ENCODE measurements at places on chromosomes 7 and 10.
A peak's percentile ranks its signal among the peaks of the same experiment; 100 is the strongest.

- peaks cover 38% of the 10 kb centered on the region for H3K4me1 ChIP-seq
- H3K4me3 ChIP-seq = no peak overlapping the region
Measured at GRCh38 chr10:124144536-124144935, 51.1 kb upstream of the CHST15 start.

- no peaks in the 10 kb centered on the region for H3K36me3 ChIP-seq
- H3K4me1 ChIP-seq = no peaks in the 10 kb centered on the region
- DNase-seq = no peak
- no peak overlapping the region for H3K27ac ChIP-seq
- no peaks in the 10 kb centered on the region for H3K27me3 ChIP-seq
Measured at GRCh38 chr7:89623018-89623672, 531.1 kb upstream of the STEAP1 start.

GRCh38 chr10:88385601-88386203 is 197.4 kb downstream of the RNLS start:
- H3K4me1 ChIP-seq = peaks cover 55% of the 10 kb centered on the region
- no peaks in the 10 kb centered on the region for H3K27me3 ChIP-seq
- peak overlapping the region; percentile 87 for H3K27ac ChIP-seq
- no peak overlapping the region for H3K4me3 ChIP-seq
- H3K36me3 ChIP-seq = no peaks in the 10 kb centered on the region

DNA sequence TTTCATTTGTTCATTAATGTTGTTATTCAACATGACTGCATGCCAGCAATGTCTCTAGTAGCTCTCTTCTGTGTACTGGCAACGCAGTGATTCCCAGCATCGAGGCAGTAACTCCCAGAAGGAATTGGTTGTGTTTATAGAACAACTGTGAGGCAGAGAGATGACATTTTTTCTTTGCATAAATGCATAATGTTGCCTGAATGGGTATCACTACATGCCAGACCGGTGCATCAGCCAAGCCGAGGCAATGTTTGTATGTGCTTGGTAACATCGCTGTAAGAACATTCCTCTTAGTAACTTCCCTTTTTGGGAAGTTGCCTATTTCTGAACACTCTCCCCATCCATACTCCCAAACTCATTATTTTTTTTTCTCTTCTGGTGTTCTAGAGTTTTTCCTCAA is 182.9 kb downstream of the HTR7 start:
- H3K27me3 ChIP-seq = no peaks in the 10 kb centered on the region
- no peak for DNase-seq
- H3K4me1 ChIP-seq = no peaks in the 10 kb centered on the region
- no peaks in the 10 kb centered on the region for H3K36me3 ChIP-seq

GRCh38 chr10:101453791-101454718 is 100.1 kb downstream of the BTRC start:
- H3K27ac ChIP-seq = no peak overlapping the region
- peaks cover 8% of the 10 kb centered on the region for H3K4me1 ChIP-seq
- H3K27me3 ChIP-seq = no peaks in the 10 kb centered on the region
- no peak overlapping the region for H3K4me3 ChIP-seq
- no peaks in the 10 kb centered on the region for H3K36me3 ChIP-seq
